Activated CD4-positive, alpha-beta T cell treated with anti-CD3 and anti-CD28 coated beads, Interleukin-2, amount 50 U/mL, for 48 hours (primary cell): ENCODE measurements at places on chromosomes 1 and 21.

DNA sequence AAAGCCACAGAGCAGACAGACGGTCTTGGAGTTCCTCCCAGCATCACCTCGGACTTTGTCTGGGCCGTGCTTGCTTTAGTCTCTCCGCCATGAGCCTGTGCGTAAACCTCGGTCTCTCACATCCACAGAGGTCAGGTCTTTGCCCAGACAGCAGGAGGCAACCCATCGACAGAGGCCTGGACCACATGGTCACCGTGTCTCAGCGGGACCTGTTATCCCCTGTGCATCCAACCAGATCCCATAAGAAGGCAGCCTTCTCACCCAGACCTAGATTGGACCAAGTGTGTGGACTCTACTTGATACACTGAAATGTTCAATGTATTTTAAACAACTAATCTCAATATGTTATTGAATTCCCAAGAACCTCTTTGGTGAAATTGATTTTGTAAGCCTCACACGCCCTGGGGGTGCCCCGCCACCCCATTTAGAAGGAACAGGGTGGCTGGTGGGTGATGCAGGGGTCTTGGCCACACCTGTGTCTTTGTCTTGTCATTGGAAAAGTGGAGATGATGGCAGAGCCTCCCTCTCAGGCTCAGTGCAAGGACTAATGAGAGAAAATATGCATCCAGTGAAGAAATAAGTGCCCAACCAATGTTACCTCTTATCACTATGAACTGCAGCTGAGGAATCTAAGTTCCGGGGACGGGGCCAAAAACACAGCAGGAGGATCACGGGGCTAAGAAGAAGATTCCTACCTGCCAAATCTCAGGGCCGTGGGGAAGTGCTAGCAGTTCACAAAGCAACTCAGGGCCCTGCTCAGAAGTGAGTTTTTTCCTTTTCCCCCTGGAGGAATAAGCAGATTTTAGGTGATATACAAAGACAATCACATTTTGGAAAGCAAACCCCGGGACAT is 101.6 kb upstream of the BACE2 start:
- no peak for DNase-seq

GRCh38 chr1:43687301-43688108 is 19.8 kb upstream of the ST3GAL3 start:
- DNase-seq, result no peak

- no peak for DNase-seq
Measured at GRCh38 chr1:175702079-175702795, 41.2 kb downstream of the TNR start.

- DNase-seq, result no peak
Measured at GRCh38 chr1:17155257-17155920, 36.1 kb upstream of the PADI2 start.

GRCh38 chr1:119611701-119612113 is 36.4 kb downstream of the ZNF697 start:
- DNase-seq, result peak; percentile 78

- DNase-seq, result no peak
Measured at GRCh38 chr1:239123260-239123659, 263.1 kb upstream of the CHRM3 start.

DNA sequence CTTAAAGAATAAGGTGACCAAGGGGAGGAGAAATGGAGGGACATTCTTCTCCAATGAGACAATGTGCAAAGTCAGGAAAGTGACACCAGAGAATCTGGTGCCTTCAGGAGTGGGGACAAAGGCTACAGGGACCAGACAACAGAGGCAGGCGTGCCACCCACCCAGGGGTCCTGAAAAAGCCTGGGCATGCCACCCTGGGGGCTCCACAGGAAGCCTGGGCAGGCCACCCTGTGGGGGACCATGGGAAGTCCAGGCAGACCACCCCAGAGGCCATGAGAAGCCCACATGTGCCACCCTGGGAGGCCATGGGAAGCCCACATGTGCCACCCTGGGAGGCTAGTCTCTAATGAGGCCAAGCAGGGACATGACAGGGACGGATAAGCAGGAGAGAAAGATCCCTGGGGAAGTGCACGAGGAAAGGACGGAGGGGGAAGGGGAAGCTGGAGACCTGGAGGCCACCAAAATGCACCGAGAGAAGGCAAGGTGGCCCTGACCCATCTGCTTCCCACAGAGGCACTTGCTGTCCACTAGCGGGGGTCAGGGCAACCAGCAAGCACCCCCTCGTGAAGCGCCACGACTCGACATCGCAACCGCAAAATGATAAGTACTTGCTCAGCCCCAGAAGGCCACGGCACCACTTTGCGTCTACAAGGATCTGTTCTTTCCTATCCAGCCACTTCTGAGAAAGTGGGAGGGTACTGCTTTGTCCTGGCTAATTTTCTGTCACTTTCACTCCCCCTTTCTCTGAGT is 7.2 kb upstream of the PDE9A start:
- no peak for DNase-seq

- no peak for DNase-seq
Measured at GRCh38 chr1:40258445-40258769, 371 bp downstream of the ZMPSTE24 start.

DNA sequence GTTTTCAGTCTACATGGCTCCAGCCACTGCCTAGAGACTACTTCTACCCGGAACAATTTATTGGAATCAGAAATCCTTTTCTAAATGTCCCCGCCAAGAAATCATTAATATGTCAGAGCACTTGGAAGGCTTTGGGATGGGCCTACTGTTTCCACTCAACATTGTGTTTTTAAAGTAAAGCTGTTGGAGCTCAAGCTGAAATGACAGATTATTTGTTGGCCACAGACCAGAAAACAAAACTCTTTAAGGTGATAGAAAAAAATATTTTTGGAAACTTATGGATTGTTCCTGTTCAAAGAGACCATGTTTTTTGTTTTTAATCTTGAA is 496 bp downstream of the VPS45 start:
- no peak for DNase-seq

- no peak for DNase-seq
Measured at GRCh38 chr1:216627252-216627651, 96.0 kb downstream of the ESRRG start.

DNA sequence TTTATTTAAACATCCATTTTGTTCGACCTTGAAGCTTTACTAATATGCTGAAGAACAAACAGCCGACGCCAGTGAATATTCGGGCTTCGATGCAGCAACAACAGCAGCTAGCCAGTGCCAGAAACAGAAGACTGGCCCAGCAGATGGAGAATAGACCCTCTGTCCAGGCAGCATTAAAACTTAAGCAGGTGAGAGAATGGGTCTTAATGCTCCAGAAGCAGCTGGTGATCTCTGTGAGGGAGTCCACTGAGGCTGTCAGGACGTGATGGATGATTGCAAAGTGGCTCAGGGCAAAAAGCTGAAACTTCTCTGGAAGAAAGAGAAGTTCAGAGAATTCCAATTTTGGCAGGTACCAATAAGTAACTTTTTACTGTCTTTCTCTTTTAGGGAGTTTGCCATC is 4.4 kb downstream of the CHTOP start:
- DNase-seq, result no peak

GRCh38 chr1:208601561-208601960 is 357.4 kb upstream of the PLXNA2 start:
- no peak for DNase-seq

GRCh38 chr1:10283318-10283984 is 73.1 kb downstream of the KIF1B start:
- DNase-seq, result peak; percentile 45

DNA sequence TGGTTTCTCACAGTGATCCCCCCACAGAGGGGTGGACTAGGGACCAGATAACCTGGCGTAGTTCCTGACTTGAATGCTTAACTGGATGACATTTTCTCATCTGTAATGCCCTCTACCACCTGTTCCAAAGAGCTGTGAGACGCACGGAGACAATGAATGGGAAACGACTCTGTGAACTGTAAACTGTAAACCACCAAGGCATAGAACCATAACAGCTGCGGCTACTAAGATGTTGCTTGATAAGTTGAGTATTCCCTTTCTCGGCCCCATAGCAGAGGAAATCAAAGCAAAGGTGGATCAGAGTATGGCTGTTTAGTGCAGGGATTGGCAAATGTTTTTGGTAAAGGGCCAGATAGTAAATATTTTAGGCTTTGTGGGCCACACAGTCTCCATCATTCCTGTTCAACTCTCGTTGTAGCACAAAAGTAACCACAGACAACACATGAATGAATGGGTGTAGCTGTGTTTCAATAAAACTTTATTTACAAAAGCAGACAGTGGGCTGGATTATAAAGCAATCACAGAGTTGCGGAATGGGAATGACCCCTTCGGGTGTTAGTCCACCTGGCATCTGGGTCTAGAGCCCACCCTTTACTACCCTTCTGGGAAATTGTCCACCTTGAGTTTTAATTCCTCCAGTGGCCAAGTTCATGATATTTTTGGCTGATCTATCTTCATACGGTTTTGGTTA is 315.2 kb downstream of the RPS6KC1 start:
- DNase-seq, result no peak

- DNase-seq, result no peak
Measured at GRCh38 chr1:208528578-208529240, 284.5 kb upstream of the PLXNA2 start.

- DNase-seq, result peak; percentile 5
Measured at GRCh38 chr1:20124456-20125057, 5.2 kb upstream of the PLA2G2D start.

DNA sequence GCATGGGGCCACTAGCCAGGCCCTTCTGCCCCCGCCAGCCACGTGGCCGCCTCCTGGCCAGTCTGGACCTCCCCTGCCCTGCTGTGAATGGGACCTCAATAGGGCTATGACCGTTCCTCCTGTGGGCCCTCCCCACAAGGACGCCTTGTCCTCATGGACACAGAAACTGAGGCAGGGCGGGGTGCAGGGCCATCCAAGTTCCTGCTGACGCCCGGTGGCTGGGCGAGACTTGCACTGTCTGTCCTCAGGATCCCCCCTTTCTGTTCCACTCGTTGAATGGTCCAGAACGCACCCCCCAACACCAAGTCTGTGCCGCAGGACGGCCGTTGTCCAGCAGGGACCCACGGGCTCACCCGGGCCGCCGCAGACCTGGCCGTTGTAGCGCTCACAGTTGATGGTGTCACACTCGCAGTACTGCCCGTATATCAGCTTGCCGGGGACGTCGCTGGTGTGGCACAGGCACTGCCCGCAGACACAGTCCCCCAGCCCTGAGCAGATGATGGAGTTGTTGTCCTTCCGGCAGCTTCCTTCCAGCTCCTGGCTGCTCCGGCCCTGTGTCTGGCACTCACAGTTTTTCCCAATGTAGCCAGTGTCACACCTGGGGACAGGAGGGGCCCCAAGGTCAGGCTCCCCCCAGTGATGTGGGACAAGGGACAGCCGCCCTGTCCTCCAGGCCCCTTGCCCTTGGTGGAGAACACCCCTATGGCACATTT is 16.3 kb upstream of the PTTG1IP start:
- no peak for DNase-seq

GRCh38 chr1:237219751-237220642 is 178.0 kb downstream of the RYR2 start:
- no peak for DNase-seq

DNA sequence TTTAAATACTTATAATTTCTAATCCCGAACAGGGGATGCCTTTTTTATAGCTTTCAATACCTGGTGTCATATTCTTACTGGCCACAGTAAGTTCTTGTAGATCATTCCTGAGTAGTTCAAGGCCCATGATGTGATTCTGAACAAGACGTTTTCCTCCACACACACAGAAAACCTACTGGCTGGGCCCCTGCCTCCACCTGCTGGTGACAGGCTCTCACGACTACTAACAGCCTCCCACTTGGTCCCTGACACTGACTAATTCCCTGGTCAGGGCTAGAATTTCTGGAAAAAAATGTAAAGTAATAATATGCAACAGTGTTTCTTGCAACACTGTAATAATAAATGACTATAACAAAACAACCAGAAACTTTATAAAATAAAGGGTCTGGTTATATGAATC is 50.4 kb upstream of the RIPK4 start:
- DNase-seq, result peak; percentile 28

DNA sequence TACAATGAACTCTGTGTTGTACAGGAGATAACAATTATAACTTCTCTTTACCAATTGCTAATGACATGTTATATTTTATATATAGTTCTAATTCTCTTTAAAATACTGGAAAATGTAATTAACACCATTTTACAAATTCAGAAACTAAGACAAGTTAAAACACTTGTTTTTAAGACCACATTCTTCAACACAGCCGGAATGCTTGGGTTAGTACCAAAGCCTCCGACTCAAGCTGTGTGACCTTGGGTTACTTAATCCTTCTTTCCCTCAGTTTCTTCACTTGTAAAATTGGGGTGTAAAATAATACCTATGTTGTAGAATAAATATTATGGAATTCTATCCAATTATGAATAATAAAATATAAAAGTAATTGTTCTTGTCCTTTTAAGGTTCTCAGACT is 378.7 kb downstream of the USH2A start:
- no peak for DNase-seq

DNA sequence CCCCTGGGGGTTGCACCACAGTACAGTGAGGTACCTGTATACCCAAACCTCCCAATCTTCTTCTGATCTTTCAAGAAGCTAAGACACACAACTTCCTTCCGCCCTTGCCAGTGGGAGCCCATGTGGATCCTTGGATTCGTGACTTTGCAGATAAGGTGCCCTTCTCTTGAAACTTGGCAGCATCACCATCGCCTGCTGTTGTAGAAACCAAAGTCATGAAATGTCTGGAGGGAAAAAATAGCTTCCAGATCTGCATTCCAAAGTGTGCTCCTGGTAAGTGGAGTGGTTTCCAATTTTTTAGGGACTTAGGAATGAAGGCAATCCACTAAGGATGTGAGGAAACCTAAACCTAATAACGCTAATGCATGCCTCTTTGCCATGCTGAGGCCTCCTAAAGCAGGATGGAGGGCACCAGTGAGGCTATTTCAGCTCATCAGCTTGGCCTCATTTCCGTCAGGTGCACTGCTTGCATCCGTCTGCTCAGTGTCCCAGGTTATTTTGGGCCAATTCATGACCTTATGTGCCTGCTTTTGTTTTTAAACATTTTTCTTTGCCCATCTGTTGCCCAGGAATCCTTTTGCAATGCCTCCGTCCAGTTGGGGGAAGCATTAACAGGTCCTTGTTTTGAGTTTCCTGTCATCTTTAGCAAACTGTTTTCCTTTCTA is 8.2 kb upstream of the EFHD2 start:
- no peak for DNase-seq

- no peak for DNase-seq
Measured at GRCh38 chr1:9037476-9038337, 11.5 kb upstream of the SLC2A7 start.

DNA sequence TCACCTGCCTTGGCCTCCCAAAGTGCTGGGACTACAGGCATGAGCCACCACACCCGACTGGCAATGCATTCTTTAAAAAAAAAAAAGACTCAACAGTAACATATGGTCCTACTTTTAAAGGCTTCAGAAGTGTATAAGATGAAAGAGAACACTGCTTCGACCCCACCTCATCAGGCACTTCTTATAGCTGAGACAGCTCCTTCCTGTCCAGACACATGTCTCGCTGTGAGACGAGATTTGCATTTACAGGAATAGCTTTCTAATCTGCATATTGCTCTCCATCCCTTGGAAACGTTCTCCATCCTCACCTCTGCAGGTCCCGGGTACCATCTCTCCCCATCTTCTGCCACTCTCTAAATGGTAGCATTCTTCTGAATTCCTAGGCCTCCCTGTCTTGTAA is 6.7 kb downstream of the AZIN2 start:
- no peak for DNase-seq

GRCh38 chr1:225689882-225690459 is 37.0 kb upstream of the ENAH start:
- no peak for DNase-seq

- DNase-seq, result no peak
Measured at GRCh38 chr21:37075214-37075770, 2.2 kb downstream of the TTC3 start.

- no peak for DNase-seq
Measured at GRCh38 chr1:39562886-39563285, 13.7 kb downstream of the PABPC4 start.

- DNase-seq, result no peak
Measured at GRCh38 chr1:156796340-156797097, 20.1 kb downstream of the SH2D2A start.

GRCh38 chr1:15476927-15477326 is 1.0 kb downstream of the CELA2B start:
- no peak for DNase-seq
